Stimulated activated CD4-positive, alpha-beta T cell treated with anti-CD3 and anti-CD28 coated beads, TNF-alpha, amount 100 ng/mL, for 24 hours (primary cell): ENCODE measurements at places on chromosomes 2 and 18.

GRCh38 chr2:30582521-30582920 lies 135.5 kb downstream of the LCLAT1 start:
- DNase-seq = no peak

DNA sequence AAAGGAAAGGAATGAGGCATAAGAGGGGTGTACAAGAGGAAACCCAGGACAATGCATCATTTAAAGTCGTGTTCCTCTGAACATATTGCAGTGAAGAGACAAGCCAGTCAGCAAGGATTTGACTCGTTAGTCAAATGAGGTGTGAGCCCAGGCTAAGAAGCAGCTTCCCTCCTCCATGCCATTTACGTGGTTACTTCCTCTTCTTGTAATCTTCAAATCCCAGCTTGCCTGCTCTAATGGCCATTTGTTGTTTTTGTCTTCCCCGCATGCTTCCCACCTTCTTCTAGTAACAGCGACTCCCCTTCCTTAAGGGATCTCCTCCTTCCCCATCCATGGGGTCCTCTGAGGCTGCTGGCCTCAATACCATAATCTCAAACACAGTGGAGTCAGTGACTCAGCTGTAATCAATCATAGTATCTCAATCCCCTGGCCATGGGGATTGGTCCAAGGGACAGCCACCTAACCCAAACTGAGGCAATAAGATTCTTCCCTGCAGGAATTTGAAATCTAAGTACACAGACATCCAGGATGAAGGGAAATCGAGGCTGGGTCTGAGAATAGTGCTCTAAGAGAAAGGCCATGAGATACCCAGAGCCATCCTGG lies 37.6 kb downstream of the SLC14A1 start:
- DNase-seq = no peak

DNA sequence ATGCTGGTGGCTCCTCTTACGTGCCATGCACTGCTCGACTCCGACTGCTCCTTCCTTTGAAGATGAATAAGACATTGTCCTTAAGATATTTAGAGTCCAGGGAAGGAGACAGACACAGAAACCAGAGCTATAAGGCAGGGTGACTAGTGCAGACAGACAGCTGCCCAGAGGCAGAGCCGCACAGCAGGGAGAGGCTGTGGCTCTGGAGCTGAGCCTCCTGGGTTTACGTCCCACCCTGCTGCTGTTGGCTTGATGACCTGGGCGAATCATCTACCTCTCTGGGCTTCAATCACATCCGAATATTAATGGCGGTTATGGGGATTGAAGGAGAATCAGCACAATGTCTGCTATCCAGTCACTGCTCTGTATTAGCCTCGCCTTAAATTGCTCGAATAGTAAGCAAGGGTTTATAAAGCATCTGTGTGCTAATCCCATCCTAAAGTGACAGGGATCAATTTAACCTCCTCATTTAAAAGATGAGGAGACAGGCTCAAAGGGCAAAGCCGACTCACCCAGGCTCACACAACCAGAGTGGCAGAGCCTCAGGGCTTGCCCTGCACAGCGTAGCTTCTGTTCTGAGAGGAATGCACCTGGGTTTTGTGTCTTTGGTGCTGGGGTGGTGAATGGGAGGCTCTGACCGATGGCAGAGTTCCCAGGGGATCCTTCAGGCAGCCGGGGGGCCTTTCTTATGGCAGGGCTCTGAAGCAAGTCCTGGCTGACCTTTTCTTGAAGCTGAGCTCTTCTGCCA lies 284.1 kb downstream of the MYCN start:
- no peak for DNase-seq

GRCh38 chr18:58669731-58670378 lies 1.4 kb upstream of the MALT1 start:
- DNase-seq = no peak

GRCh38 chr2:54676656-54677055 lies 46.8 kb upstream of the EML6 start:
- no peak for DNase-seq

DNA sequence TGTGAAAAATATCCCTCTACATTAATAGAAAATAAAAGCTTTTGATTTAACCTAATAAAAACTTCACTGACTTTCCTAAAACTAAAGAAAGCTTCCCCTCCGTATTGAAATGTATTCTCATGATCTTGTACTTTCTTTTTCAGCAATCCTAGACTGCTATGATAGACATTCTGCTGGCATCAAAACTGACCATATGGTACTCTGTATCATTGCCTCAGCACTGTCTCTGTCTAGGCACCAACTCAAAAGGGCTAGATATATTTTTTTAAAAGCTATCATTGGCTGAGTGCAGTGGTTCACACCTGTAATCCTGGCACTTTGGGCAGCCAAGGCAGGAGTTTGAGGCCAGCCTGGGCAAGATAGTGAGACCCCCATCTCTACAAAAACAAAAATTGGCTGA lies 32.9 kb downstream of the CDKL4 start:
- DNase-seq = no peak

DNA sequence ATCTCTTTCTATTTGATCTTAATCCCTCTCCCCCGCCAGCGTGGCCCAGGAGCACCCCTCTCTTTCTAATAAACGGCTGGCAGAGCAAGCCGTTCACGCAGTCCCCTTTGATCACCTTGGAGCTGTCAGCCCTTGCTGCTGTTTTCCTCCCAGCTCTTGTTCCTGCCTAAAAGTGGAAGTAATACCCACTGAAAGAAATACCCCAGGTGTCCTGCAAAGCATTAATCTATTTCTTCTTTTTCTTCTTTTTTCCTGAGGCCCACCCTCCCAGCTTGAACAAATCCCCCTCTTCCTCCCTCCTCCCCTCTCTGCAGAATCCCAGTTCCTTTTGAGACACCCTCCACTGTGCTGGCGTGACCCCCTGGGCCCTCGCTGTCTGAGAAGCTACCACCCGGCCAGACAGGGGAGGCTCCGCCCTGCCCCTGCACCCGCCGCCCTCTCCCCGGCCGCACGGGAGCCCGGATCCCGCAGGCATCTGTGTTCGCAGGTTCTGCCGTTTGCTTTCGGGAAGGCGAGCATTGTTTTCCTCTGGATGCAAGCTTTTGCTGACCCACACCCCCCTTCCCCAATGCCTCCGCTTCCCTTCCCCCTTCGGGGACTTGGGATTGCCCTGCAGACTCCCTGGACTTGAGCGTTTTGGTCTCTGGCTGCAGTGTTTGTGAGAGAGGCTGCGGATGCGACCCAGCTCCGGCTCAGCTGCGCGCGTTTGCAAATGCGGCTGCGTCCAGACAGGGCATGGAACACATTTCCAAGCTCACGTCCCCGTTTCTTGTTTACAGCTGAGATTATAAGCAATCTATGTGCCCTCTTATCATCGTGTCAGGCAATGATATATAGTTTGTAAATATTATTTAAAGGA lies 631.5 kb downstream of the NYAP2 start:
- DNase-seq = peak; percentile 11

- DNase-seq = no peak
These were observed 791.3 kb upstream of the CHAC2 start for GRCh38 chr2:52976143-52976949.

DNA sequence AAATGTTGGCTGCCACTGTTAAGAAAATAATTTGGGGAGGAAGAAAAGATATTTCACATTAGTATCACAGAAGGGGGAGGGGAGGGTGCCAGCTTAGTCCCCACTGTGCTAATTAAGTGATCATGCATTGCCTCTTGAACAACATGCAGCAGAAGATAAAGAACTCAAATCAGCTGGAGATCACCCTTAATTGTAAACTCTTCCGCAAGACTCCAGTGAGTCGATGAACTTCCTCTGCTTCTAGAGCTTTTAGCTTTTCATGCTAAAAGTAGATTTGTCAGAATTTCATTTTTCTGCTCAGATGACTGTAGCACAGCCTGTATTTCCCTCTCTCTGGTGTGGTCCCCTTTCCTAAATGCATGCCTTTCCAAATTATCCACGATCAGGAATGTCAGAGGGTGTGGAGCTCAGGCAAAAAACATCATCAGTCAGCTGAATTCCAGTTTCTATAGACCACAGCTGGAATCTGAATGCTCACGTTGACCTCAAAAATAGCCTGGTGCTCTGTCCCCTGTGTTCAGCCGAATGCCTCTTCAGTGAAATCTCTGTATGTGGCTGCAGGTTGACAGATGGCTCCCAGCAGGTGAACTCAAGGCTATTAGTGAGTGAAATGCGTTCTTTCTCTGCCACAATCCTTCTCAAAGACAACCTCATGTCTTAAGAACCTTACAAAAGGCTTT lies 156.8 kb upstream of the UNC80 start:
- no peak for DNase-seq

- no peak for DNase-seq
These were observed 236.7 kb downstream of the PRKCE start for GRCh38 chr2:45888167-45888566.

DNA sequence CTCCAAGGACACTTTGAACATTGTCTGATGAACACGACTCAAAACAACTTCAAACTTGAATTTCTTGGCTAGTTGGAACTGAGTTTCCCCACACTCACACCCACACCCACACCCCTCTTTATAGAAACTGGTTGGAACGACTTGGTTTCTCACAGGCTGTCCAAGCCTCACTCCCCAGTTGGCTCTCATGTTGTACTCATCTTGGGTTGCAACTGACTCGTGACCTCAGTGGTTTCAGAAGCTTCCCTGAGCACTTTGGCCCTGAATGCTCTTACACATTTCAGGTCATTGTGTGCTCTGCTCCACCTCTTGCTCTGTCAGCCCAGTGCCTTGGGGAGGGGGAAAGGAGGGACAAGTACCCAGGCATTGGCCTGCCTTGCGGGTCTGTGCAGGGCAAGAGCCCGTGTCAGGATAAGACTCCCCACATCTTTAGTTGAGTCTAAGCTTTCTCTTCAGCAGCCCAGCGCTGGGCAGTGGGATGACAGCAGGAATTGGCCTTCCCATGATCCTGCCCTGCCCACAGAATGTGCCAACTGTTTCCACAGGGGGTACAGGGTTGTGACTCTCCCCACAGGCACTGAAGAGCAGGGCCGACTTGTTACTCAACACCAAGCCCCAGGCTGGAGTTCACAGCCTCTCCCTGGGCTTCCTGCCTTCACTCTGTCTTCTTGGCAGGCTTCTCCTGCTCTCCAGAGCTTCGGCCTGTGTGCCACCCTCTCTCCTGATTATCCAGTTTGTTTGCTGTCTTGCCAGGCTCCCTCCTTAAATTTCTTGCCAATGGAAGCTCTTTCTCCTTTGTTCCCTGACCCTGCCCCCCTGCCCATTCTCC lies 104.6 kb downstream of the RTN4 start:
- no peak for DNase-seq

DNA sequence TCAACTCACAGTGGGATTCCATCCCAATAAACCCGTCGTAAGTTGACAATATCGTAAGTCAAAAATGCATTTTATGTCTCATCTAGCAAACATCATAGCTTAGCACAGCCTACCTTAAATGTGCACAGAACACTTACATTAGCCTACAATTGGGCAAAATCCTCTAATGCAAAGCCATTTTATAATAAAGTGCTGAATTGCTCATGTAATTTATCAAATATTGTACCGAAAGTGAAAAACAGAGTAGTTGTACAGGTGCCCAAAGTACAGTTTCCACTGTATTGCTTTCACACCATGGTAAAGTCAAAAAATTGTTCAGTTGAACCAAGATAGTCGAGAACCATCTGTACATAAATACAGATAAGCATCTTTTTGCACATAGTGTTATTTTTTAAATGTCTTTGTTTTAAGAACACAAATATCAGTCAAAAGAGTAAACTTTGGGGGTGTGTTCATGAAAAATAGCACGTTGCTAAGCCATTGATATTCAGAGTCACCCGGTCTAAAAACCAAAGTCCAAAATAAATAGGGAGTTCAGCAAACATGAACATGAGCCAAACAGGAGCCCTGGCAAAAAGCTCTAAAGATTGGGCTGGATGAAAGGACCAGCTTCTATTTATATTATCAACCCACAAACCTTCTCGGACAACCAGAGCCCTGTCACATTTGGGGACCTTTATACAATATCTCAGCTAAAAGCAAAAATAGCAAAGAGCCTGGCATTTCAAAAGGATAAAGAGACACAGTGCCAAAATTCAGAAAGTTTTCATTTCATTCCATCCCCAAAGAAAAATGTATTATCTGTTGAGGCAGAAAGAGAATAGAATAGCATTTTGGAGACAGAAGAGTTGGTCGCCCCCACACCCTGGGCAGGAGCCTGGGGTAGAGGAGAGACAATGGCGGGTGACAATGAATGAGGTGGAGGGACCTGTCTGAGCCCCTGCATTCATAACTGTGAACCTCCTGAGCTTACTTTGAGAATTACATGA lies 105.9 kb upstream of the SH3BP4 start:
- DNase-seq = no peak

DNA sequence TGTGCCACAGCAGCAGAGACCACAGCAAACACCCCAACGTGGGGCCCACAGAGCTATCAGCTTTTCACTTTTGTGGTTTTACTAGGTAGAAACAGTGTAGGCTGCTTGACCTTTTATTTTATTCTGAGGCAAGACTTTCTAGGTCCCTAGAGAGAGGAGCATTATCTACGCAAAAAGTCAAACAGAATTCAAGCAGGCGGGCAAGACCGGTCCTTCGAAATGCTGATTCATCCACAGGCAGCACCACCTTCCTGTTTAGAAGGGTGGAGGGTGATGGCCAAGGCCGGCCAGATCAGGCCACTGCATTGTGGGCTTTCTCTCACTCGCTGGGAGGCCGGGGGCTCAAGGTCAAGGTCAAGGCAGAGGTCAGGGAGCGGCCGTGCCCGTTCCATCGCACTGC lies 573.0 kb downstream of the GALR1 start:
- DNase-seq = no peak

GRCh38 chr2:170271340-170271739 lies 93.4 kb downstream of the MYO3B start:
- no peak for DNase-seq

DNA sequence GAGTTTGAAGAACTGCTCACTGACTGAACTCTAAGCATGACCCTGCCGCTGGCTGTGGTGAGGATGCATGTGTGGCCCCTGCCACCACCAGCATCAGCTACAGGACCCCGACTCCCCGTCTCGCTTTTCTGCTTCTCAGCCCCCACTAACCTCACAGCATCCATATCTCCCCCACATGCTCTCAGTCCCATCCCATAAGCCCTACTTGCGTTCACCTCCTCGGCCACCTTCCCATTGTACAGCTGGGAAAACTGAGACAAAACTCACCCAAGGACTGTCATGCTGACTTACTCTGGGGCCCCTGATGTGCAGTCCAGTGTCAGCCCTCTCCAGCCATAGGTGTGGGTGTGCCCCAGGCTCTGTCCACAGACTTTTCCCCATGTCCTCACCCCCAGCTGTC lies 104.2 kb upstream of the SH3BP4 start:
- DNase-seq = no peak

- no peak for DNase-seq
These were observed 71.4 kb upstream of the LDLRAD4 start for GRCh38 chr18:13147130-13147529.

DNA sequence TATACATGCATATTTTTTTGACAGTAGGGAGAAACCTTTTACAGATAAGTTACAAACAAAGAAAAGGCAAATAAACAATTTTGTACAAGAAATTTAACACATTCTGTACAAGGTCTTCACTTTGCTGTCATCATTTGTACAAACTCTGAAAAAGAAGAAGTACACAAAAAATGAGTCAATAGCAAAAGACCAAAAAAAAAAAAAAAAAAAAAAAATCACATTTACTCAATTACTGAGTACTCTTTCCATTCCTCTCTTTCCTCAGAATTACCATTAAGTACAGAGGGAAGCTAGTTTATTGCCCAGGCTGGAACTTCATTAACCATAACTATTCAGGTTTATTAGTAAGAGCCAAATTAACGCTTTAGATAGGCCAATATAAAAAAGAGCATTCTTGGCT lies 5.6 kb upstream of the STPG4 start:
- no peak for DNase-seq
